ENCODE measurements at places on chromosomes 4 and X.

- DNase-seq: no peak
These were observed 29.0 kb upstream of the C4orf50 start for GRCh38 chr4:6047130-6047673.

- no peak for DNase-seq
These were observed 128.3 kb upstream of the MAOA start for GRCh38 chrX:43527801-43528200.

DNA sequence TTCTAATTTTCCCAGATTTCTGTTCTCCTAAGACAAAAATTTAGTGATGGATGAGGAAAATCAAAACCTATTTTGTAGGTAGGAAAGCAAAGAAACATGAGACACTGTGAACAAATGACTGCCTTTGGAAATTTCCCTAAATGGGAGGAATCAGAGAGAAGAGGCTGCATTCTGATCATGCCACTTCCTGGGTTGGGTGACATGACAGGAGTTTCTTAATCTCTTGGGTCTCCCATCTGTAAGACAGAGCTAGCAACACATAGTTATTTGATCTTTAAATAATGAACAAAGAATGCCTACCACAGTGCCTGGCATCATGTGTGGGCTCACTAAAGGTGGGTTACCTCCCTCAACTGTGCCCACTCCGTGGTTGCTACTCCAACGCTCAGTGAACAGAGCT, 57.1 kb downstream of the CCDC149 start:
- no peak for DNase-seq

GRCh38 chrX:140180585-140180984, 215.3 kb upstream of the CXorf66 start:
- DNase-seq: no peak

DNA sequence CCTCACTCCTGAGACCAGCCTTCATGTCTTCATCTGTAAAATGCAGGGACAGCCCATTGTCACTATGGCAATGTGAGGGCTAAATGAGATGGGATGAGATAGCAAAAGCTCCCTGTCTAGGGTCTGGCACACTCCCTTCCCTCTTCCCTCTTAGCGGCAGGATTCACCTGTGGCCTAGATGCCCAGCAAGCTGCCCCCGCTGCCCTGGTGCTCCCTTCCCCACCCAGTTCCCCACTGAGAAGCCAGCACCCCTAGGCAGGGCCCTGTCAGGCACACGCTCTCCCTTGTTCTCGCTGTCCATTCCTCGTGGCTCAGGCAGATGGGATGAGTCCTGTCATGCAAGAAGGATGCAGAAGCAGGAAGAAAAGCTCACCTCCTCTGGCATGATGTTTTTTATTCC, 49.2 kb upstream of the PJA1 start:
- DNase-seq: no peak

DNA sequence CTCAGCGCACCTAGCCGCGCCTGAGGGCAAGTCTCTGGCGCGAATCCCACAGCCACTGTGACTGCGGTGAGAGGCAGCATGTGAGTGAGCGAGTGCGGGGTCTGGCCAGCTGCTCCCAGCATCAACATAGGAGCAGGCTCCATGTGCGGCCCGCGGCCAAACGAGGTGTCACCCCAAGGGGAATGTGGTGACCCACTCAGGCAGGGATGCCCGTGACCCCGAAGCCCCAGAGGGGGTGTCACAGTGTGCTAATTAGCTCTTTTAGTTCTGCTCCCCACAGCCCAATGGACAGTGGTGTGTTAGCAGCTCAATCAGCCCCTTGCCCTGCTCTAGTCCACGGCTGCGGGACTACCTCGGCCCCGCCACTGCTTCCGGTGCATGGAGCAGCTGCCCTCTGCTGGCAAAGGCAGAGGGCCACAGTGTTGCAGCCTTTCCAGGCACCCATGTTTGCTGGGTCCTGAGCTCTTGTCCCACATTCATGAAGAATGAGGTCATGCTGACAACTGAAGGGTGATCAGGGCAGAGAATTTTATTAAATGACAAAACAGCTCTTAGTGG, 61.4 kb downstream of the AGA start:
- DNase-seq: no peak

DNA sequence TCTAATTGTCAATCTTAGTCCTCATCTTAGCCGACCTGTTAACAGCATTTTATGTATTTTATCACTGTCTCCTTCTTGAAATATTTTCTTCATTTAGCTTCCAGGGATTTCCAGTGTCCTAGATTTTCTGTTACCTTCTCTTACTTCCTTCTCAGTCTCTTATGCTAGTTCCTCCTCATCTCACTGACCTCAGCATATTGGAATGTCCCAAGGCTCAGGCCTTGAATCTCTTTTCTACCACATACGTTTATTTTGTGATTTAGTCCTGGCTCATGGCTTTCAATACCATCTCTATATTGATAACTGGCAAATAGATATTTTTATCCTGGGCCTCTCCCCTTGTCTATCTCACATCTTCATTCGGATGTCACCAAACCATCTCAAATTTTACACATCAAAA, 61.1 kb downstream of the IQCM start:
- no peak for DNase-seq

- no peak for DNase-seq
These were observed 60.5 kb upstream of the TRIM2 start for GRCh38 chr4:153143527-153144348.

DNA sequence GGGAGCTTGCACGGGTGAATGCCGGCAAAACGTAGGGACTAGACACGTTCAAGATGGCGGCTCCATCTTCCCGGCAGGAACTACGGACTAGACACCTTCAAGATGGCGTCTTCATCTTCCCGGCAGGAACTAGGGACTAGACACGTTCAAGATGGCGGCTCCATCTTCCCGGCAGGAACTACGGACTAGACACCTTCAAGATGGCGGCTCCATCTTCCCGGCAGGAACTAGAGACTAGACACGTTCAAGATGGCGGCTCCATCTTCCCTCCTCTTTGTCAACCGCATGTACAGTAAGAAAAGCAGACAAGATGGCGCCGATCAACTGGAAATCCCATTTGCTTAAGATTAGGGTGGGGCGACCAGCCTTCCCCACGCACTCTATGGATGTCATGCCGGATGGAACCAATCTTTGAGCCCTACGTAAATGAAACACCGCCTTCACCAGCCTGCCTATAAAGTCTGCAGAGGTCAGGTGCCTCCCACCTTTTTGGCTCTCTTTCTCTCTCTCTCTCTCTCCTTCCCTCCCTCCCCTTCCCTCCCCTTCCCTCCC, 222.4 kb downstream of the CRLF2 start:
- no peak for DNase-seq

GRCh38 chr4:60945641-60946040, 254.5 kb upstream of the ADGRL3 start:
- no peak for DNase-seq

- no peak for DNase-seq
These were observed 12.4 kb upstream of the TMPRSS11E start for GRCh38 chr4:68434836-68435235.

- no peak for DNase-seq
These were observed at the start of gene STARD8 for GRCh38 chrX:68647156-68647957. STARD8 (plus strand) TSS chrX:68647666; CDS start chrX:68647883, 217 bp downstream.

DNA sequence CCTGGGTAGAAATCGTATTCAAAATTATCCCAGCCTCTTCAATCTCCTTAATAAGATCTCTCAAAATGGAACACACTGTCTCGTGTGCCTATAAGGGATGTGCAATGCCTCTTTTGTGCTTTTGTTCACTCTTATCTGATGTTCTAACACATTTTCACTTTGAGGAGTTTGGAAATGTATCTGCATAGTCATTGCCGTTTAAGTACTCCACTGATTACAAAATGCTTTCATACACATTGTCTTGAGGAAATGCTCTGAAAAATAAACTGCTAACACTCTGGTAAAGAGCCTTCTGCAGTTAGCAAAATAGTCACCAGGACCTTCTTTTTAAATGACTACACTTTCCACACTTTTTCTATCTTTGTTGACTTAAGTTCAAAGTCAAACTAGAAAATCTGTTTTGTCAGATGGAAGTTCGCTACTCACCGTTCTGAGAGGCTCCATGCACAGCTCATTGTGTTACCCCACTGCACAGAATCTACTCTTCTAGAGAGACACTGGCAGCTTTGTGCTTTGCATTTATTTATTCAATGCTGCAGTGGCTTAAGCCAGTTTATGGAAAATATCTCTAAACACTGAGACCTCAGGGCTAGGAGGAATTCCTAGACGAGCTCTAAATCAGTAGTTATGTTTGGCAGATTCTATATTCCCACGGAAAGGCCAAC, 159.0 kb downstream of the CHIC2 start:
- no peak for DNase-seq

All from left forelimb (tissue), 1 donor.